ENCODE measurements at places on chromosomes 3 and 15.

GRCh38 chr3:133853063-133853924 lies 42.4 kb downstream of the RAB6B start:
- no peak for DNase-seq

DNA sequence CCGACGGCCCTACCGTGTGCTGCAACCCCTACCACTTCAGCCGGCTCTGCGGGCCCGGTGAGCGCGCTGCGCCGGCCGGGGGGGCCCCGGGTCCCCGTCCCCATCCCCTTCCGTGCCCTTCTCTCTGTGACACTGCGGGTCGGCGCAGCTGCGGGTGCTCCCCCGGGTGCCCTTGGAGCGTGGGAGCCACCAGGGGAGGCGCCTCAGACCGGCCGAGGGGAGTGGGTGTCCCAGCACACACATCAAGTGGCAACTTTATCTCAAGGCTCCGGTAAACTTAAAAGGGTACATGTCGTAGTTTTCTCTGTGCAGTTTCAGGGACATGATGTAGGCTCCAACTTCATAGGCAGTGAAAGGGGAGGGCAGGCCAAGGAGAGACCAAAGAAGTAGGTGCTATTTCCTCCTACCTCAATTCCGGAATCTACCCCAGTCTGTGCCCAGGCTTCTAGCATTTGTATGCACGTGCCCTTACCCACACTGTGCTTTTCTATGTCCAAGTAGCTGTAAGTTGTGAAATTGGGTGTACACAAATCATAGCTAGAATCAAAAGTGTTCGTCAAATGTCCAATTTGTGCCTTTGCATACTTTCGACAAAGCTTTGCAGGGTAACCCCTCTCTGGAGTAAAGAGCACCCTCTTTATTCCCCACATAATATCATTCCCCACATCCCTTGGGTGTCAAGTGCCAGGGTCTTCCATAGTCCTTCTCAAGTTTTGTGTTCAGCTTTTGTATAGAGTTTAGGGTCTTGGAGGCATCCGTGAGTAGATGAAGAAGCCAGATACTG lies 2.2 kb downstream of the SMAD6 start:
- no peak for DNase-seq

GRCh38 chr3:54814224-54814623 lies 113.6 kb downstream of the LRTM1 start:
- DNase-seq = no peak

- no peak for DNase-seq
Measured at GRCh38 chr3:54888873-54889272, 39.0 kb downstream of the LRTM1 start.

DNA sequence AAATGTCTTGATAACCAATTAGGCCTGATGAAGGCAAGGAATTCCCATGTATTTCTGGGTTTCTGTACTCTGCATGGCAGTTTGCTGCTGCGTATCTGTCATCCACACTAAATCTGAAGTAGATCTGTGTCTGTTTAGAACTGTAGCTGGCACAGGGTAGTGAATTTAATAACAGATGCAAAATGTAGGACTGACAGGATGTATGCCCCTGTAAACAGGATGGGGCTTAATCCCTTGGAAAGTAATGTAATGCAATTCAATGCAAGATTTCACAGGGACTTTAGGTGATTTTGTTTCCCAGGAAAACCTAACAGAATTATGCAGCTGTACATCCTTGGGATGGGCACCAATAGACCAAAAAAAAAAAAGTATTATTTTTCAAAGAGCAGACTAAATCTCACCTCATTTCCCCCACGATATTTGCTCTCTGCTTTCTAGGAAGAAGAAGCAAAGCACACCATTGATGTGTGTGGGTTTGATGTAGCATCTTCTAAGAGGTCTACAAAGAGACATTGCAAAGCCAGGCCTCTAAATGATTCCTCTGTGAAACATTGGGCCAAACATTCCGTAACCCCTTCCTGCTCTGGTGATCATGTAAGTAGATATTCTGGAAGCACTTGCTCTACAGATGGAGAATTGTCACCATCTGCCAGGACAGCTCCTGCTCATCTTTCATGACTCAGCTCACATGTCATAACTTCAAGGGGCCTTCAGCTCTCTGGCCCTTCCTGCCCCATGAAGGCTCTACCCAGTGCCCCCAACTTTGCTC lies 464.3 kb upstream of the RGMA start:
- no peak for DNase-seq
